ENCODE measurements at places on chromosomes 13 and 19.

- no peak for DNase-seq
Measured at GRCh38 chr13:99725644-99726043, 224.4 kb downstream of the TM9SF2 start.

- no peak for DNase-seq
Measured at GRCh38 chr19:12665281-12665573, 1.3 kb downstream of the MAN2B1 start.

DNA sequence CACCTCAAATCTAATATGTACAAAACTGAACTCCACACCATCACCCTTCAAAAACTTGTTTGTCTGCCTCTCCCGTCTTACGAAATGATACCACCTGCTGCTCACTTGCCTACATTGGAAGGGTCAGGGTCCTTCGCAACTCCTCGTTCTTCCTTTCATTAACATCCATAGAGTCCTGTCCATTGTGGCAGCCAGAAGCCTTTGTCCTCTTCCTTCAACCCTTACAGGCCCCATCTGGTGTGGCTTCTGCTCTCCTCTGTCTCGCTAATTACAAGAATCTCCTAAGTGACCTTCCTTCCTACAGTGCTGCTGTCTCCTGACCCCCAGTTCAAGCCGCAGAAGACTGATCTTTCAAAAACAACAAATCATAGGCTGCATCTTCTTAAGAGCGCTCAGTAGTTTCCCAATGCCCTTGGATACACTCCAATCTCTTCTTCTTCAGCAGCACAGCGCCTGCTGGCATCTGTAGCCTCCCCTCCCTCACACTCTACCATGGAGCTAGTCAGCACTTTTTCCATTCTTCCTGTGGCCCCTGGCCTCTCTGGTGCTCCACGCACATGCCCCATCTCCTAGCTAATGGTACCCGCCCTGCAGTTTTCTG lies 382.7 kb downstream of the LIG4 start:
- no peak for DNase-seq

DNA sequence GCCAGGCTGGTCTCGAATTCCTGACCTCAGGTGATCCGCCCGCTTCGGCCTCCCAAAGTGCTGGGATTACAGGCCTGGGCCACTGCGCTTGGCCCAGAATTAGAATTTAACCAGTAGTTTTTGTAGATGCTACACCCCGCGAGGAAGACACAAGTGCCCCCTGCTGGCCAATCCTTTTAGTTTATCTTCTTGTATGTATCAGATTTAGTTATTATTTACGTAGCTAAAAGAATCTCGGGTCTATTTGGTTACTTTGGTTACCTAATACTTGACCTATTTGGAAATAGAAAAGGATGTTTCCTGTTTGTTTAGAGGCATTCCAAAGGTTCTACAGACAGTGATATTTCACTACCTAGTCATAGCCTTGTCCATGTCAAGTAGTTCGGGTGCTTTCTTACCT lies 22.0 kb downstream of the MUC16 start:
- no peak for DNase-seq

- DNase-seq, result no peak
Measured at GRCh38 chr19:48708471-48708870, 11.1 kb downstream of the MAMSTR start.
